CD4-positive, alpha-beta T cell treated with Interleukin-4 for 1 hour (primary cell): ENCODE measurements at places on chromosomes 2 and 18.

- no peak for DNase-seq
Observed at GRCh38 chr2:186427970-186428369, 58.1 kb upstream of the ZC3H15 start.

- no peak for DNase-seq
Observed at GRCh38 chr2:29447513-29447912, 332.3 kb downstream of the CLIP4 start.

- DNase-seq, result peak; percentile 85
Observed at GRCh38 chr18:23231340-23232021, 96.2 kb downstream of the CABLES1 start.

DNA sequence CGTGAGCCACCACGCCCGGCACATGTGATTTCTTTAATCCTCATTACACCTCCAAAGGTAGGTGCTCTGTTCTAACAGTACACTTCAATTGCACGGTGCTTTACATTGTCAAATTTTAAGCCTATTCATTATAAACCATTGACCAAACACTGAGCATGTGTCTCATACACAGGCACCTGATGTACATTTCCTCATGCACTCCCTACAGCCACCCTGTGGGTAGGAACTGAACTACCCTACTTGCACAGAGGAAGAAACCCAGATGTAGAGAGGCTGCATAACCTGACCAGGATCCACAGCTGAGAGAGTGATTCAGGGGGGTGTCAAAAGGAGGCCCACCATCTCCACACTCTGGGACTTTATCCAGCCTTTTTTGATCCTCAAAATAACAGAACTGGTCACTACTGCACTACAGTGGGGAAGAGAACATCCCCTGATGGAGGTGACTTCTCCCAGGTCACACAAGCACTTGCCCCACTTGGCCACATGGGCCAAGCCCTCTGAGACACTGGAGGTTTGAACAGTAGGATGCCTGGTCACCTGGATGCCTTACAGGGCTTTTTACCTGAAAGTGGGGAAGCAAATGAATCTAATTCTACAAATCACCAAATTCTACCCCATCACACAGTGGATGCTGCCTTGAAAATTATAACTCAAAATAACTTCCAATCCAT lies 6.9 kb upstream of the DPYSL5 start:
- no peak for DNase-seq

GRCh38 chr2:174781298-174781697 lies 17.0 kb upstream of the CHRNA1 start:
- DNase-seq, result no peak

GRCh38 chr18:55967019-55967418 lies 379.0 kb upstream of the TCF4 start:
- no peak for DNase-seq

DNA sequence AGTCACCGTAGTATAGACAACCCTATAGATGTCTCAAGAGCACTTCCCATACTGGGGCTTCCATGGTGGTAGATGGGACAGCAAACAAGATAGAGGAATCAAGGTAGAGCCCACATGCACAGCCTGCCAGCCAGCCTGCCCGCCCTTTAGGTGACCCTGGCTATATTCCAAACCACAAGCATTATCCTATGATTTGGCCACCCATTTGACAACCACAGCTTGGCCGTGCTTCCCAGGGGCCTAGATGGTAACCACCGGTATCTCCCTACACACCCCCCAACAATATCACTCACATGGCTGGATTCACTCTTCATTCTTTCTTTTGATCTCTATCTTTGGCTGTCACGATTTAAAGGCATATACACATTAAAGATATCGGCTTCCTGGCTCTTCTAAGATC lies 85.3 kb downstream of the CDK15 start:
- DNase-seq, result no peak

DNA sequence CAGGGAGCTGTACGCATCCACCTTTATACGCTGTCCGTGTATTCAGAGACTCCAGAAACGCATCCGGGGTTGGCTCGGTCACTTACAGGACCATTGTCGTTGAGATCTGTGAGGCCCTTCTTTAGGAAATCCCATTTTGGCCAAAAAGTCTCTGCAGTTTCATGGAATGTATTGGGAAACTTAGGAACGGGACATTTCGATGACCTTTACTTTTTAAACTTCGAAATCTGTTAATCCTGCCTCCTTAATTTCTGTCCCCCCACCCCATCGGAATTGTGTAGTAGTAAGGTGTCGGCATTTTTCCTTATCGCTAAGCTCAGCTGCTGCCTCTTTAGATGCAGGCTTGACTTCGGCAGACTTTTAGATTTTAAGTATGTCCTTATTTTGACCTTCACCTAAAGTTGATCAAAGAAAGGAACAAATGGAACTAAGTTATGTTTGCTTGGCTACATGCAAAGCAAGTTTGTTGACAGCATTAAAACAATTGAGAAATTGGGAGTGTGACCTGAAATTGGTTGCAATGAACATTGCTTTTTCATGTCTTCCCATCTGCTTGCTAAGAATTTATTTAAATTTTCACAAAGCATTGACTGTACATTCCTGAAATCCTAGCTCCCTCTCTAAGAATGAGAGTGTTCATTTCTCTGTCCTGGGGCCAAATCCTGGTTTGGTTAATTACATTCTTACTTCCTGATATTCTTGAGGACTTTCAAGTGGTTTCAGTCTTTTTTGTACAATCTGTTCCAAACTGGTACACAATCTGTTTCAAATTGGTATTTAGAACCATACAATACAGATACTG lies 884 bp upstream of the RAPH1 start:
- DNase-seq, result no peak

DNA sequence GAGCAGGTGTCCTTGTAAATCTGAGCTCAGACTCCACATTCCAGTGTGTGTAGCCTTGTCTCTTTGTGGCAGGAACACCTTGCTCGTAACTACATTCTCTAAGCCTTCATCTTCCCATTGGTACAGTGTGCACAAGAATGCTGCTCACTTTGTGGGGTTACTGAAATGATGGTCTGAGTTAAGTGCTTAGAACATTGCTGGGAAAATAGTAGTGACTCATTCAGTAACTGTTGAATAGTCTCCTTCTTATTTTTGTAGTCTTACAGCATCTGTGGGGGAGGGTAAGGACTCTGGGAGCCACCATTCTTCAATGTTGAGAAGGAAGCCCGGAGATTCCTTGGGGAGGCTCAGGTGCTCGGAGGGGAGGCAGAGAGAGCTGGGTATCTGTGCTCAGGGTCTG lies 236.0 kb upstream of the HDAC4 start:
- DNase-seq, result no peak

DNA sequence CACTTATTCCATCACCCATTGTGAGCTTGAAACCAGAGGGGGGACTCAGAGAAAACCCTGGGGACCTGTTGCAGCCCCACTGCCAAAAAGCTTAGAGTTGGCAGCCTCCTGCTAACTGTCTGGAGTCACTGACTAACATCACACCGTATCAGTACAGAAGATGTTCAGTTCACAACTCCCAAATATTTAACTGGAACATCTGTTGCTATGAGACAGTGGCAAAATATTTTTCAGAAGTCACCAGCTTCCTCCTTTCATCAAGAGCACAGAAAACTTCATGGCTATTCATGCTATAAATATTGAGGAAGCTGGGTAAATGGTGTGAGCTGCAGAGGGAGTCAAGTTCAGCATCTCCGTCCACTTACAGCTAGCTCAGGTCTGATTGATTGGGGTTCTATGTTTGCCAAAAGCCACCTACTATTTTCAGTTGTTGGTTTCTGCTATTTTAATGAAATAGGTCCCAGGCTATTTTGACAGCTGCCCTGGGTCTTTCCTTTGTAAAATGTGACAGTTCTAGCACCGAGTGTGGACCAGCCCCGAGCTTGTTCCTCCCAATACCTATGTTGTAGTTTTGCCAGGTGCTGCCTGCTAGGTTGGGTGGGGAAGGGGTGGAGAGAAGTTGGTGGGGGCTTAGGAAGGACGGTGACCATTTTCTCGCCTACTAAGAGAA lies 9.8 kb downstream of the TUBB6 start:
- DNase-seq, result peak; percentile 23

DNA sequence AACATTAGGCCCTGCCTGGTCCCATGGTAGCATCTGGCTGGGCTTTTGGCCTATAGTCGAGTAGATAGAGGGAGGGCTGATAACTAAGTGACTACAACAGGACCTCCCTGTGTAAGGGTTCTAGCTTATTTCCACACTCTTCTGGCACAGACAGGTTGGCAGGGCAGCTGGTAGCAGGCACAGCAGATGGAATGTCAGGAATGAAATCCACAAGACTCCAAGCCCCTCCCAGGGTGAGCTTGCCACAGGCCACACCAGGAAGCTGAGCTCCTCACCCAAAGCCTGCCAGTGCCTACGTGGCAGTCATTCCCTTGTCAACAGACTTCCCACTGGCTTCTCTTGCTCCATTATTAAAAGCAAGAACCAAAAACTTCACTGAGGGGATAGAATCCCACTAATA lies 20.7 kb upstream of the C1QL2 start:
- no peak for DNase-seq

GRCh38 chr2:127516041-127516762 lies 10.1 kb downstream of the IWS1 start:
- DNase-seq, result no peak

DNA sequence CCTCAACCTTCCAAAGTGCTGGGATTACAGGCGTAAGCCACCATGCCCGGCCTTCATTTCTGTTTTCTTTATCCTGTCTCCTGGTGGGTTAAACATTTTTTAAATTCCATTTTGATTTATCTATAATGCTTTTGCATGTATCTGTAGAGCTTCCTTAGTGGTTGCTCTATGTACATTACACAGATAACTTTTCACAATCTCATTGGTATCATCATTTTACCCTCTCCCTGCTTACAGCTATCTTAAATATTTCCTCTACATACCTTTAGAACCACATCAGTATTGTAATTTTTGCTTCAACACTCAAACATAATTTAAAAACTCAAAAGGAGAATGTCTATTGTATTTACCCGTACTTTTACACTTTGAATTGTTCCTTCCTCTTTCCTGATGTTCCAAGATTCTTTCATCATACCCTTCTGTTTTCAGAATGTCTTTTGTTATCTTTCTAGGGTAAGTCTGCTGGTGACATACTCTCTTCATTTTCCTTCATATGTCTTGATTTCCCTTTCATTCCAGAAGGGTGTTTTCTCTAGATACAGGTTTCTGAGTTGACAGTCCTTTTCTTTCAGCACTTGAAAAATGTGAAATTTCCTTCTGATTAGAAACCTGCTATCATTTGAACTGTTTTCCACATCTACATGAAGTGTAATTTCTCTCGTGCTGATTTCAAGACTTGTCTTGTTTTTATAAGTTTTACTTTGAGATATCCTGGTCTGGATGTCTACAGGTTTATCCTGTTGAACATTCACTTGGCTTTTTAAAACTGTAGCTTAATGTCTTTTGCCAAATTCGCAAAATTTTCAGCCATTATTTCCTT lies 21.9 kb downstream of the PPP3R1 start:
- DNase-seq, result no peak

DNA sequence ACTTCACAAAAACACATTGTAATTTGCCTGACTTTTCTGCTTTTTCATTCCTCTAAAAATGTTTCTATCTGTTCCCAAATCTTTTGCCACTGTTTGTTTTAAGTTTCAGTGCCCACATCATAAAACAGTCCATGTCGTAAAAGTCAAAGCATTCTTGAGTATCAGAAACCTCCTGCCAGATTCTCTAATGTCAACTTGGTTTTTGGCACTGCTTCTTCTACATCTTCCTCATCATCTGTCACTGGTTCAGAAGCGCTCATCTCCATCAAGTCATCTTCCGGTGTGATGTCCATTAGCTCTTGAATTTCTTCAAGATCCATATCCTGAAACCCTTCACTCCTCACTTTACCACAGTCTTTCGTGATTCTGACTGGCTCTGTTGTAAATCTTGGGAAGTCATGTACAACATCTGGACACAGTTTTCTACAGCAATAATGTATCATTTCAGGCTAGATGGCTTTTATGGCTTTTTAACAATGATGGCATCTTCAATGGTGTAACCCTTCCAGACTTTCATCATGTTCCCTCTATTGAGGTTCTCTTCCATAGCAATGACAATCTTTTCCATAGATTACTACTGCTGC lies 19.6 kb downstream of the CUL3 start:
- no peak for DNase-seq
